A549 treated with ZK216348 at 1 μM for 4 hours (cell line): ENCODE measurements at places on chromosomes 3 and 15. TPM values are rescaled to one million over a fixed set of nuclear protein-coding genes. Genes with fewer than 3 reads are reported as not detected.

Gene TFRC
- total RNA-seq: 68.1 to 107 TPM (median 90.1 TPM) in 5 replicates

Gene LRTM1
- not detected in 5 replicates for total RNA-seq

Gene PLXNB1
- 9.6 to 20.7 TPM (median 15.1 TPM) in 5 replicates for total RNA-seq

Gene UPK1B
- total RNA-seq: 8.1 to 16.0 TPM (median 13.6 TPM) in 5 replicates

Gene DAZL
- total RNA-seq: not detected in 5 replicates

Gene NRG4
- total RNA-seq: 0.21 to 1.5 TPM (median 1.2 TPM) in 5 replicates

Gene MST1
- total RNA-seq: 1.4 to 2.1 TPM (median 1.5 TPM) in 5 replicates

Gene GABRR3
- not detected in 5 replicates for total RNA-seq

Gene GNB4
- 9.8 to 16.8 TPM (median 13.7 TPM) in 5 replicates for total RNA-seq

Gene PPM1L
- total RNA-seq: 0.20 to 0.88 TPM (median 0.49 TPM) in 5 replicates

Gene CNTN3
- total RNA-seq: not detected in 5 replicates

Gene CMTM7
- total RNA-seq: 30.8 to 36.4 TPM (median 35.6 TPM) in 5 replicates

Gene BMF
- total RNA-seq: 0.87 to 1.6 TPM (median 1.1 TPM) in 5 replicates

Gene CLCN2
- total RNA-seq: 4.0 to 6.1 TPM (median 5.5 TPM) in 5 replicates

Gene CRABP1
- total RNA-seq: 1.0 to 2.1 TPM (median 1.3 TPM) in 5 replicates

Gene PARP15
- not detected in 5 replicates for total RNA-seq

Gene SPCS1
- total RNA-seq: 142 to 178 TPM (median 160 TPM) in 5 replicates
